ENCODE measurements at places on chromosomes 4 and X.

DNA sequence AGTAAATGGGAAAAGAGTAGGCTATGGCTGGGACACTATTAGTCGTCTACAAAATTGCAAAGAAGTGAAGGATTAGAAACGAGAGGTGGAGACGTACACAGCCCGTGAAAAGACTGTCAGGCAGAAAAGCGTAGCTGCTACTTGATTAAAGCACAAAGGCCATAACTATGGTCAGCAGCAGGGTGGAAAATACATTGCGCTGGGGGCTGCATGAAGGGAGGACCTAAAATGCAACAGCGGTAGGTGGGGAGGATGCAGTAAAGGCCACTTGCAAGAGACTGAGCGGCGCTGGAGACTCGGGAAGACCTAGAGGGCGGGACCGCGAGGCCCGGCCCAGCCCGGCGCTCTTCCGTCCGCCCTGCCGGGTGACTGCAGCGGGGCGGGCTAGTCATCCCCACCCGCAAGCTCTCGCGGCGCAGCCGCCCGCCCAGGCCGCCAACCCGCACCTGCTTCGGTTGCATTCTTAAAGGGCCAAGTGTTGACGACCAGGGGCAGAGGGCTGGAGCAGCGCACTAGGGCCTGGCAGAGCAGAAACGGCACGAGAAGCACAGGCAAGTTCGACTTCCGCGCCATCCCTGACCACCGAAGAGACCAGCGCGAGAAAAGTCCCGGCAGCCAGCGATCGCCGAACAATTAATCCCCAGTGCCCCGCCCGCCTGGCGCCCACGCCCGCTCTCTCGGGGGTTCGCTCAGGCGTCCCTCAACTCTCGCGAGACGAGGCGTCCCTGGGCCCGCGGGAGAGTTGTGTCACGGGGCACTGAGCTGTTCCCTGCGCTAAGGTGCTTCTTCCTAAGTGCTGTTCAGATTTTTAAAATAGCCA lies at the start of gene AGA:
AGA (minus strand) TSS at position 635 of the 820 bp plus-strand sequence; CDS start at position 573, 62 bp downstream.
- peak; percentile 95 for DNase-seq

- DNase-seq = peak; percentile 82
Observed at GRCh38 chr4:6855692-6856297, 53.8 kb upstream of the TBC1D14 start.

- DNase-seq = peak; percentile 48
Observed at GRCh38 chrX:118459494-118459893, 36.1 kb upstream of the DOCK11 start.

DNA sequence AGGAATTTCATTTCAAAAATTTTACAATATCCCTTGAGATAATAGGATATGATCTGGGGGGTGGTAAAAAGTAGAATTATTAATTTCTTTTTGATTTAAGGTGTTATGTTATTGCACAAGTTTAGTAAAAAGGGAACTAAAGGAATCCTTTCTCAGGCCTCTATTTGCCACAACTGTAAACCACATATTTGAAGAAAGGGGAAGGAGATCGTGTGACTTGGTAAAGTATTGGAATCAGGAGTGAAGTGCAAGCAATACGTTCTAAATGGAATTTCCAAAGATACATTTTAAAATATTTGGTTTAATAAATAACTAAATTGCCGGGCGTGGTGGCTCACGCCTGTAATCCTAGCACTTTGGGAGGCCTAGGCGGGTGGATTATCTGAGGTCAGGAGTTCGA lies 35.3 kb upstream of the SCRG1 start:
- DNase-seq = no peak

GRCh38 chr4:185285632-185286393 lies 76.4 kb downstream of the SNX25 start:
- no peak for DNase-seq

DNA sequence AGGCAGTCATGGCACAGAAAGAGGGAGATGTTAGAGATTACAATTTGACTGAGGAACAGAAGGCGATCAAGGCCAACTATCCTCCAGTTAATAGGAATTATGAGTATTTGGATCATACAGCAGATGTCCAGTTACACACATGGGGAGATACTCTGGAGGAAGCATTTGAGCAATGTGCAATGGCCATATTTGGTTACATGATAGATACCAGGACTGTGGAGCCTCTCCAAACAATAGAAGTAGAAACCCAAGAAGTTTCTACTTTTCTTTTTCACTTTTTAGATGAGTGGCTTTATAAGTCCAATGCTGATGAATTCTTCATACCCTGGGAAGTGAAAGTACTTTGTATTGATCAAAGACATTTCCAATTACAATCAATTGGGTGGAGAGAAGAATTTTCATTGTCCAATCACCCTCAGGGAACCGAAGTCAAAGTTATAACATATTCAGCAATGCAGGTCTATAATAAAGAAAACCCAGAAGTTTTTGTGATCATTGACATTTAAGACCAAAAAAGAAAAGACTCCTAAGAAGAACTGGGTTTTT lies 139.1 kb downstream of the MAB21L2 start:
- no peak for DNase-seq

DNA sequence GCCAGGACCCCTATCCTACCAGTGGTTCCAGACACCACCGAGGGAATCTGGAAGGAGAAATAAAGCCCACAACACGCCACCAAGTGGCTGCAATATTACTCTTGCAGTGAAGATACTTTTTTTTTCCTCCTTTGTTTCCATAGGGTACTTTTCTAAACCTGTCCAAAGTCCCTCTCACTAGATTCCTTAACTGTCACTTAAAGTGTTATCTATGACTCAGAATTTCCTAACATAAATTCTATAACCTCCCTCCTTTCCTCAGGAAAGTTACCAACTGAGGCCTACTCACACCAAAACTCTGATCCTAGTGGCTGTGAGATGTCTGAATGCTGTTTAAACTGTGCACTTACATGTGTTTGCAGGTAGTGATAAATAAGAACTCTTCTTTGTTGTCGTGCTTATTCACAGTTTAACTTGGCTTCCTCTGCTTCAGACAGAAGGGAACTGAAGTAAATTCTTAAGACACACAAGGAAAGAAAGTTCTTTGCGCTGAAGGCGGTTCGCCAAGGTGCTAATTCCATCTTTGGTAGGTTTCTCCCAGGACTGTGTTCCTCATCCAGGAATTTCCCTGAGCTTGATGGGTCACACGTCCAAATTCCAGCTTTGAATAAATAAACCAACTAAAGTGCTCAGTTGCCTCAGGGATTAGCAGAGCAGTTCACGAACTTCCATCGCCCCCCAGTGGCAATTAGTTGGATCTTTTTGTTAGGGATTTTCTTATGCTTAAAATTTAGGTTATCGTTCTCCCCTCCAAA lies 10.7 kb upstream of the HCCS start:
- DNase-seq = peak; percentile 77

DNA sequence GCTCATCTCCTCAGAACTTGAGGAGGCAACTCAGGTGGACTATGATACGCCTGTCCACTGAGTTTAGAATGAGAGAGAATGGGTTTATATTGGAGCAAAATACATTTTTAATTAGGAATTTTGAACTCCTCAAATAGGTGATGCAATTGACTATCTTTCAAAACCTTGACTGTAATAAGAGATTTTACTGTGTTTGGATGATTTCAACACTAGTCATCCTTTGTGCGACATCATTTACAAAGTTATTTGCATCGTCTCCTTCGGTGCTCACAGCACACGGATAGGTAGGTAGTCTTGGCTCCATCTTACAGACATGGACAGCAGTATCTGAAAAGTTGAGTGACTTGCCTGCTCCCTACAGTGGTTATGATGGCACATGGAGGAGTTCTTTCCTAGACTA lies 67.0 kb downstream of the AASDH start:
- no peak for DNase-seq

DNA sequence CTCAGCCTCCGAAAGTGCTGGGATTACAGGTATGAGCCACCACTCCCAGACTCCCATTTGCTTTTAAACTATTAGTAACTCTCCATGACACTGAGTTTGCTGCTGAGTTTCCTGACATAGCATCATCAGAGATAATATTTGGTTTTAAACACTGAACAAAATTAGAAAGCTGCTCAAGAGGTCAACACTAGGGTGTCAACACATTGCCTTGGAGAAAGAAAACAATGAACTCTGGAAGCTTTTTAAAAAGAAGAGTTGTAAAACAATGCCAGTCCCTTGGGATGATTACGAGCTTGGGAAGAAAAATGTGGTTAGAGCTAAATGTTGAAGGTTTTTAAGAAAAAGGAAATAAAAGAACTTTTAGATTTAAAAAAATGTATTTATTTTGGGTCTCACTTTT lies 264.8 kb downstream of the CAMK2D start:
- DNase-seq = peak; percentile 41

GRCh38 chr4:56739066-56739777 lies 58.1 kb upstream of the HOPX start:
- DNase-seq = peak; percentile 32

GRCh38 chr4:168900080-168900479 lies 110.0 kb downstream of the CBR4 start:
- no peak for DNase-seq

DNA sequence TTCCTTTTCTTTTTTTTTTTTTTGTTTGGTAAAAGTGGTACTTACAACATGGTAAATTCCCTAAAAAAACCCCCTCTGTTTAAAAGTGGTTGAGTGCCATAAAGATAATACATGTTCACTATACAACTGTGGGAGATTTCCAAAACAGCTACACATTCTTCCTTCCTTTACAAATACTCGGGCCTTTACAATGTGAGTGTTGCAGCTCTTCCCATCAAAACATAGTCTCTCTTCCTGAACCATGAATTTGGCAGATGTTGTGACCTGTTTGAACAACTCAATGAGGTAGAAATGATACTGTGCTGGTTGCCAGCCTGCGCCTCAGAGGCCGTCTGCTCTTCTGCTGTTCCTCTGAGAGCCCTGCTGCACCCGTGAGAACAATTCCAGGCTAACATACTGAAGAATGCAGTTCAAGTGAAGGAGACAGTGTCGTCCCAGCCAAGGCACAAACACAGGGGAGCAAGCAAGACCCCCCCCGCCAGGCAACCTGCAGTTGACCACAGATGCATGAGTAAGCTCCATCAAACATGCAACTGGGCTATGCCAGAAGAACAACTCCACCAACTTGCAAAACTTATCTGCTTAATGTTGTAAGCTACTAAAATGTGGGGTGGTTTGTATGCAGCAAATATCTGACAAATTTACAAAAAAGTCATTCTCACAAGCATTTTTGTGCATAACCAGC lies 645.0 kb downstream of the PCDH7 start:
- DNase-seq = peak; percentile 0

- peak; percentile 39 for DNase-seq
Observed at GRCh38 chr4:84498203-84498934, 723 bp downstream of the NKX6-1 start.

DNA sequence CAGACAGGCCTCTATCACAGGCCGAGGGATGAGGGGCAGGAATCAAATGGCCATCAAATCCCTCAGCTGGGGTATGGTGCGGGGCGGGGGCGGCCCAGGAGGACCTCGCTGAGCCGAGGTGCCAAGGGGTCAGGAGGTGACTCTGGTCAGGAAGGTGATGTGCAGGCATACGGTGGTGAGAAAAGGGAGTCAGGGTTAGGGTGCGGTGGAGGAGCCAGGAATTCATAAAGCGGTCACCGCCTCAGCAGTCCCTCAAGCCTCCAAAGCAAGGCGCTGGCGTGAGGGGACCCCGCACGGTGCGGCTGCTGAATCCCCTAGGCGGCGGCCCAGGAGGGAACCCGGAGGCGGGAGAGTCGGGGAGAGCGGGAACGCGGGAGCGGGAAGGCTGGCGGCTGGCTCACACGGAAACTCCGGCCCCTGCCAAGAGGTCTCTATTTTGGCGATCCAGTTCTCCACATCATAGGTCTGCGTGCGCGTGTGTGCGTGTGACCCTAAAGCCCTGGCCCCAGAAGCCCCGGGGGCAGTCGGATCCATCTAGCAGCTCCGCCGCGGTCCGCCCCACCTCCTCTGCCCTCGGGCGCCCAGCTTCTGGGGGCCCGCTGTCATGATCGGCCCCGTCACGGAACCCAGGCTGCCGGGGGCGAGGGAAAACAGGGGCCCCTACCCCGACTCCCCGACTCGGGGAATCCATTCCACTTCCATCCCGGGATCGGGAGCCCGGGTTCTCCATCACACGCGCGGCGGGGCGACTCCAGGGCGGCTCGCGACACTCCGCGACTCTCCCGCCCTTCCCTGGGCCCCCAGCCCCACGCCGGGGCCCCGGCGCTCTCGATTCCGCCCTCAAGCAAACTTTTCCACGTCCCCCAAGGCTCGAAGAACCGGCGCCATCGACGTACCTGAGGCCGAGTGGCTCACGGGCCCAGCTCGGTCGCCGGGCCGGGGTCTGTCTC lies 593 bp downstream of the ELF4 start:
- DNase-seq = no peak

DNA sequence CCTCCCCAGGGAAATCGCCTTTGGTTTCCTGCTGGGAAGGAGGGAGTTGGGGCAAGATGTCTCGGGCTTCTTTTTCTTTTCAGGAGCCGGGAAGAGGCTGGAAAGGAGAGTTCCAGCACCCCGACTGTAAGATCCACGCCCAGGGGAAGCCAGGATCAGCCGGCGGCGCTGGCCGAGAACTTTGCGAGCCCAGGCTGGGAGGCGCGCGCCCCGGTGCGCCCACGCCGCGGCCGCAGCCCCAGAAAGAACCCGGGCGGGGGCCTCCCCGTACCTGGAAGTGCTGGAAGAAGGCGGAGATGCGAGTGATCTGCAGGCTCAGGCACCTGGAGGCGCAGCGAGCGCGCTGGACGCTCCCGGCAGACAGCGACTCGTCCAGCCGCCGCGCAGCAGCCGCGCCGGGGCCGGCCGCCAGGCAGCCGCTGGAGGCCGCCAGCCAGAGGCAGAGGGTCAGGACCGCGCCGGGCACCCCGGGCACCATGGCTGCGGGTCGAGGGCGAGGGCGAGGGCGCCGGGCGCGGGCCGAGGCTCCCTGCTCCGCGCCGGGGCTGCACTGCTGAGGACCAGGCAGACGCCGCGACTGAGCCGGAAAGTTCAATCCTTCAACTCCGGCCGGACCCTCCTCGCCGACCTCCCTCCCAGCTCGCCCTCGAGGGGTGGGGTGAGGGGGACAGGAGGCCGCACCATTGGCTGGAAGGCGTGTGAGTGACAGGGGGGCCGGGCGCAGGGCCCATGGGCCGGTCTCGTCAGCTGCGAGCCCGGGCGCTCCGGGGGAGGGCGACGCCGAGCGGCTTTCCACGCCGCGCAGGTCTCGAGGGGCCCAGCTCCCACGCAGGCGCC lies at the start of gene ANOS1:
ANOS1 (minus strand) TSS at position 579 of the 837 bp plus-strand sequence; CDS start at position 478, 101 bp downstream.
- DNase-seq = peak; percentile 68

- peak; percentile 78 for DNase-seq
Observed at GRCh38 chr4:28518561-28519165, 1658.0 kb downstream of the STIM2 start.

- DNase-seq = peak; percentile 91
Observed at GRCh38 chr4:175308236-175308635, 390.1 kb downstream of the ADAM29 start.

GRCh38 chr4:15714141-15714540 lies 11.3 kb downstream of the BST1 start:
- DNase-seq = peak; percentile 43
